ENCODE measurements at places on chromosomes 1 and 21.

DNA sequence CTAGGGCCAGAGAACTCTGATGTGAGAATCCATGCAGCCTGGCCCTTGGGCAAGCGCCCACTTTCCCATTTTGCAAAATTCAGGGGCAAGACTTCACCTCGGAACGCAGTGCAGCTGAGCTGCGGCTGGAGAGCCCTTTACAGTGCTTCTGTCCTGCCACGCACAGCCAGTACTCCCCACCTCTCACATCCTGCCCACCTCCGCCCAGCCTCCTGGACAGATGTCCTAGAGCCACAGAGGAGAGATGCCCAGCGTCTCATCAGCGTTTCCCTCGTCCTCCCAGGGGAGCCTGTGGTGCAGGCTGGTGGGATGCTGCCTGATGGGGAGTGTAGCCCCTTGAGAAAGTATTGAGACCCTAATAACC, 29.6 kb downstream of the RUNX3 start:
- no peak for DNase-seq

GRCh38 chr1:58815069-58815685, 31.3 kb upstream of the JUN start:
- DNase-seq = peak; percentile 78

- DNase-seq = no peak
Observed at GRCh38 chr1:18945401-18945849, 11.1 kb downstream of the IFFO2 start.

- no peak for DNase-seq
Observed at GRCh38 chr1:232192781-232193450, 437.0 kb downstream of the SIPA1L2 start.

DNA sequence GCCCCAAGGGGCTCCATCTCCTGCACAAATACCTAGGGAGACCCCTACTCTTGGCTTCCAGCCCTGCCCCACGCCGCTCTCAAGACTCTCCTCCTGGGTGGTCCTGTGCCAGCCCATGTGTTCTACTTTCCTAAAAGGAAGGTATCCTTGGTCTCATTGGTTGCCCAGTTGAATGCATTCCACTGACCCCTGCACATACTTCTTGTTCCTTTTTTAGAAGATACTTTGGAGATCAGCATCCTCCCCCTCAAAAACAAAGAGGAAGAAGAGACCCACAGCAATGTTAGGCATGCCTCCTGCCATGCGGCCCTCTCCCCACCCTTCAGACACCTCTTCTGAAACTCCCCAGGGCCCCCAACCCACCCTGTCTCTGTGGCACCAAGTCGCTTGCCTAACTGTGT, 4.1 kb downstream of the SLAMF9 start:
- DNase-seq = peak; percentile 37

Data from suppressor macrophage treated with lipopolysaccharide for 4 hours (primary cell).